GM23248 (cell line): ENCODE measurements at places on chromosomes 5 and 9. TPM values are rescaled to one million over a fixed set of nuclear protein-coding genes. Genes with fewer than 3 reads are reported as not detected.

DNA sequence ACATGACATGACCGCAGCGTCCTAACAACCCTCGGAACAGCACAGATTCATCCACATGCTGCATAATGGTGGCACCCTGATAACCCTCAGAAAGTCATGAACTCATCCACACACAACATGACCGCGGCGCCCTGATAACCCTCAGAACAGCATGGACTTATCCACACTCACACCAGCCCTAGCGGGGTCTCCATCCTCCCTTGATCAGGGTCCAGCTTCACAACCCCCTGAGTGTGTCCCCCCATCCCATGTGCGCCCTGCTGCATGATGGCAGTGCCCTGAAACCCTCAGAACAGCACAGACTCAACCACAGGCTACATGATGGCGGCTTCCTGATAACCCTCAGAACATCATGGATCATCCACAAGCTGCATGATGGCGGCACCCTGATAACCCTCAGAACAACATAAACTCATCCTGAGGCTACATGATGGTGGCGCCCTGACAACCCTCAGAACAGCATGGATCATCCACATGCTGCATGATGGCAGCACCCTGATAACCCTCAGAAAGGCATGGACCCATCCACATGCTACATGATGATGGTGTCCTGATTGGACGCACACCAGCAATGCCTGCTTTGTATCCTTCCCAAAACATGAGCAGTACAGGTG lies 28.3 kb downstream of the SLC6A3 start:
- DNase-seq, result no peak

- no peak for DNase-seq
These were observed 636 bp upstream of the PWWP2A start for GRCh38 chr5:160119905-160120266.

DNA sequence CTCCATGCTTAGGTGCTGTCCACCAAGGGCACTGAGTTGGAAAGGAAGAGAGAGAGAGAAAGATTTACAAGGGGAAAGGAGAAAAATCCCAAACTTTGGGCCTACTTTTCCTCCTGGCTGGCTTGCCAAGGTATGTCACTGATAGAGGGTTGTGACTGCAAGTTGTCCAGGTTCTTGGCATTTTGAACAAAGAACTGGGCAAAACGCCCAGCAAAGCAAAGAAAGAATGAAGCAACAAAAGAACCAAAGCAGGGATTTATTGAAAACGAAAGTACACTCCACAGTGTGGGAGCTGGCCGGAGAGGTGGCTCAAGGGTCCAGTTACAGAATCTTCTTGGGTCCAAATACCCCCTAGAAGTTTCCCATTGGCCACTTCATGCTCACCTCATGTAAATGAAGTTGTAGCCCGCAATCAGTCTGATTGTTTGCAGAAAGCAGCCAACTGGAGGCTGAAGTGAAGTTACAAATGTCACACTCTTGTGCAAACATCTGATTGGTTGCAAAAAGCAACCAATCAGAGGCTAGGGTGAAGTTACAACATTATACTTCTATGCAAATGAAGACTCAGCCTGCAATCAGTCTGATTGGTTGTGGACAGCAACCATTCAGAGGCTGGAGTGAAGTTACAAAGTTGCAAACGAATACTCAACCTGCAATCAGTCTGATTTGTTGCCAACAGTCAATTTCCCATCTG lies 263.5 kb downstream of the YTHDC2 start:
- DNase-seq, result peak; percentile 1

- DNase-seq, result no peak
These were observed 51.6 kb downstream of the TEK start for GRCh38 chr9:27160636-27161035.

The HBEGF gene
- polyA plus RNA-seq, result 4.5 and 4.9 TPM in 2 replicates

The GHR gene
- polyA plus RNA-seq, result 0.64 and 0.72 TPM in 2 replicates

DNA sequence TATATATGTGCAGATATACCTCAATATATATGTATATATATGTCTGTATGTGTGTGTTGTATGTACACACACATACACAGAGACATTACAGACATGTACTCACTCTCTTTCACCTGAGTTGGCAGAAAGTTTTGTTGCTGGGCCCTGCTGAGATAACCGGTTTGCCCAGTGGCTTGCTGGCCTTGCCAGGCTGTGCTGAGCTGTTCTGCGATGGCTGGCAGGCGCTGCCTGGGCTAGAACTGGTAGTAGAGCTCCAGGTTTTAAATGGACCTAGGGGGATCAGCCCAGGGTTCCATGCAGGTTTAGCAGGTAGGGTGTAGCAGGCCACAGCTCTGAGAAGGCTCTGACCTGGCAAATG lies 394.3 kb downstream of the GADD45G start:
- no peak for DNase-seq

GRCh38 chr5:6107675-6108539 lies 270.4 kb downstream of the MED10 start:
- DNase-seq, result no peak

- DNase-seq, result peak; percentile 39
These were observed 17.9 kb downstream of the MYO10 start for GRCh38 chr5:16918156-16918555.

GRCh38 chr5:78605611-78606010 lies 43.0 kb downstream of the LHFPL2 start:
- peak; percentile 55 for DNase-seq
